ENCODE measurements at places on chromosomes 12 and 14.

GRCh38 chr14:74526854-74527585 is 33.5 kb downstream of the ISCA2 start:
- no peak for DNase-seq

- no peak for DNase-seq
These were observed 6.9 kb upstream of the FAIM2 start for GRCh38 chr12:49910331-49911212.

DNA sequence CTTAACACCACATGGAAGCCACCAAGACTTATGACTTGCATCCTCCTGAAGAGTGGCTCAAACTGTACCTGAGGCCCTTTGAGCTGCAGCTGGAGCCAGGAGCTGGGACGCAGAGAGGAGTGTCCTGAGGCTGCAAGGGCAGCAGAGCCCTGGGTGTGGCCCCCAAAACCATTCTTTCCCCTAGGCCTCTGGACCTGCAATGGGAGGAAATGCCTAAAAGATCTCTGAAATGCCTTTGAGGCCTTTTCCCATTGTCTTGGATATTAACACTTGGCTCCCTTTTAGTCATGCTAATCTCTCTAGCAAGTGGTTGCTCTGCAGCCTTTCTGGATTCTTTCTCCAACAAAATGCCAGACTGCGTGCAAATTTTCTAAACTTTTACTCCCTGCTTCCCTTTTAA is 156.1 kb downstream of the SLC38A4 start:
- DNase-seq: no peak

DNA sequence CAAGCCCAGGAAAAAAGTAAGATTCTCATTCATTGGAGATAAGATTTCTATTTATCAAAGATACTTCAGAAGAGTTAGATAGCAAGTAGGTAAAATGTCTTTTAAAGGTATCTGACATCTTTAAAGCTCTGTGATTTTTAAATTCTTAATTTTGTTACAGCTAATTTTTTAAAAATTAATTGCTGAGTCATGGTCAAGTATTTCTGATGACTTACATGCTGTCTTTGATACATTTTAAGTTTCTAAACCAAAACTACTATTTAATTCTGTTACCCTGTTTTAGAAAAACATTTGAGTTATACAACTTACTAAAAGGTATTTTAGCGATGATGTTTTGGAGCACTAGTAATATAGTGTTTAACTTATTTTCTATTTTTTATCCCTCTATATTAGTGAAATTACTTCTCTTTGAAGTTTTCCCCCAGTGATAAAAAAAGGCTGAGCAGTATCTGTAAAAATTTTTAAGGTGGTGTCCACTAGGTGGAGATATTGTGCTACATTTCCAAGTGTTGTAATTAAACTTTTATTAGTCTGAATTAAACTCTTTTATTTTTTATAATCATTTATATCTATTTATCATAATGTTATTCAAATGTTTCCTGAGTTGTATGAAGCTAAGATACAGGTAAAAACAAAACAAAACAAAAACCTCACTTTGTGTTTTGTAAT is 11.5 kb downstream of the ALG10 start:
- DNase-seq: no peak

GRCh38 chr12:65817866-65818265 is 6.4 kb upstream of the HMGA2 start:
- no peak for DNase-seq

DNA sequence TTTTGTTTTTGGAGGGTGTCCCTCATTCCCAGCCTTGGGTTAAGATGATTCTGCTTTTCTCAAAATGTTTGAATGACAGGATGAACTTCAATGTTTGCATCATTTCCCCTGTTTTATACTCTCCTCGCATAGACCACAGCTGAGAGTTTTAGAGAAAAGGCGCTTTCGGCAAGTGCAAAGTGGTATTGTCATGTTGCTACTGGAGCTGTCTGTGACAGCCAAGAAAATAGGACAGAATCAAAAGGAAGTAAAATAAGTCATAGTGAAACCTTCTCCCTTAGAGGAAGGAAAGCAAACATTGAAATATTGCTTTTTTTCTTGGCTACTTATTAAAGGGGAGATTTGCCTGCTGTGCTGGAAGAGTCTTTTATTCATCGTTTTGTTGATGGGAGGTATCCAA is 33.5 kb upstream of the ARHGAP5 start:
- DNase-seq: no peak
